ENCODE measurements at places on chromosomes 6 and 20.

- no peak for DNase-seq
These were observed 29.4 kb downstream of the ABHD12 start for GRCh38 chr20:25361287-25361683.

- no peak for DNase-seq
These were observed 189.8 kb upstream of the OPRM1 start for GRCh38 chr6:153849072-153849779.

DNA sequence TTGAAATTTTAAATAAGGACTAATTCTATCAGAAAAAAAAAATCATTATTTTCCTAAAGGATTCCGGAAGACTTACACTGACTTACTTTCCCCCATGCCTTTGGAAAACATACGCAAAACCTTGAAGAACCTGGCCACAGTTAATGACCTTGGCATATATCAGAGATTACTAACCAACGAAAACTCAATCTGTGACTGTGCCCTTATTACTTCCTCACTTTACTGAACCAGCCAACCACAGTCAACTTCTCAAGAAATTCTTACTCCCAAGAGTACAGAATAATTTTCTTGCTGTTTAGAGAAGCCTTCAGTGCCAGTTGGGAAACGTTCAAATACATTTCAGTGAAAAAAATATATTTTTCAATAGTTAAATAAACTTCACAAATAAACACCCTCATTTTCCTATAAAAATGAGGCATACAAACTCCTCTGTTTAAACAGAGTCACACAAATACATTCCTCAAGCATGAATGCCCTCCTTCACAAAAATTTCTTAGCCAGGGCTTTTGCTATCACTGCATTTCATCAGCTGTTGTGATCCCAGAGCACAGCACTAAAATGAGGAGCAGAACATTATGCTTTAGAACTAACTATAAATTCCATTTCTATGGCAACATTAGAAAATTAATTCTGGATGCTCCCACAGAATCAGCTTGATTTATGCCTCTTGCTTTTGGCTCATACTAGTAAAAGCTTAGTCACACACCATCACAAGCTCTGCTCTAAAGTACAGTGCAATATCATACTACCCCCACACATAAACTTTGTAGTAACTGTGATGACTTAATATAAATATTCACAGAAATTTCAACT, 117.6 kb downstream of the DST start:
- DNase-seq = peak; percentile 66

- peak; percentile 36 for DNase-seq
These were observed 690 bp downstream of the IFNGR1 start for GRCh38 chr6:137218473-137218916.

DNA sequence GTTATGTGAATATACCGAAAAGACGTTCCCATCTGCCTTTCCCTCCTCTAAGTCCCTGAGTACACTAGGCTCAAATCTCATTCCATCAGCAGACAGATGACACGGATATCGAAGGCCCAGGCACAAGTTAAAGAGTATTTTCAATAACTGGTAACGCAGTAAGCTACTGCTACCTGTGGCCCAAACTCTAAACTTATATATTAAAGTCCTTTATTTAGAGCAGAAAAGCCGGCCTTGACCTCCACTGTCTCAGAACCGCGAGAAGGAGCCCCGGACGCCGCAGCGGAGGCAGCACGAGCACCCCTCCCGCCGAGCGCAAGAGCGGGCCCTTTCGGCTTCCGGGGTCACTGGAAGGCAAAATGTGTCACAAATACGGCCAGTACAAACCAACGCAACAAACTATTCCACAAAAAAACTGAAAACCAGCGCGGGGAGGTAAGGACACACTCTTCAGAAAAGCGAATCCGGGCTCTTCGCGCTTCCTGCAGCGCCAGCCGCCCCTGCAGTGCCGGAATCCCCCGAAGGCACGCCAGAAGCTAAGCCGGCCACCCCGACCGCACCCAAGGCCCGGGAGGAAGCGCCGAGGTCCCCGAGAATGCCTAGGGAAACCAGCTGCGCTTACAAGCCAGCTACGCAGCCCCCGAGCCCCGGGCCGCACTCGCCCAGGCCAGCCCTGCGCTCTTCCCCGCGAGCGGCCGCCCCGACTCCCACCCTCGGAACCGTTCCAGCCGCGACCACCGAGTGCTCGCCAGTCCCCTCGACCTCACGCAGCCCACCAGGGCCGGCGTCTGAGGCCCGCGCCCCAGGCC, 681 bp downstream of the DIDO1 start:
- DNase-seq = peak; percentile 51

- no peak for DNase-seq
These were observed 71.7 kb downstream of the GRM4 start for GRCh38 chr6:34074064-34074742.

GRCh38 chr20:9185511-9185910, 116.6 kb downstream of the PLCB4 start:
- DNase-seq = no peak

DNA sequence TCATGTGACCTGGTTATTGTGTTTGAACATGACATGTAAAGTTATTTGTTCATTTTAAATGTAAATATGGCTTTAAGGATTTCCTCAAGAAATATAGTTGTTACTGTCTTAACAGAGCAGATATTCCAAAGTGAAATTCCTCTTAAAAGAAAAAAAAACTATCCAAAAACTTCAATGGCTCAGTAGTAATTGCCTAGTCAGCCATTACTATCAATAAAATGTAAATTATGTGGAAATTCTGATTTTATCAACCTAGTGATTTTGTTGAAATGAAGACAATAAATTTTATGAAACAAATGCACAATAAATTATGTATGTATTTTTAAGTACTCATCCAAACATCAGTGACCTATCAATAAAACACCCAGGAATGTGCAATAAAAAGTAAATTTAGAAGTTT, 463.3 kb downstream of the TENT5A start:
- DNase-seq = no peak

- DNase-seq = no peak
These were observed 47.5 kb upstream of the TMX4 start for GRCh38 chr20:8067082-8067481.

GRCh38 chr20:54726687-54727300, 251.4 kb downstream of the DOK5 start:
- DNase-seq = peak; percentile 4

DNA sequence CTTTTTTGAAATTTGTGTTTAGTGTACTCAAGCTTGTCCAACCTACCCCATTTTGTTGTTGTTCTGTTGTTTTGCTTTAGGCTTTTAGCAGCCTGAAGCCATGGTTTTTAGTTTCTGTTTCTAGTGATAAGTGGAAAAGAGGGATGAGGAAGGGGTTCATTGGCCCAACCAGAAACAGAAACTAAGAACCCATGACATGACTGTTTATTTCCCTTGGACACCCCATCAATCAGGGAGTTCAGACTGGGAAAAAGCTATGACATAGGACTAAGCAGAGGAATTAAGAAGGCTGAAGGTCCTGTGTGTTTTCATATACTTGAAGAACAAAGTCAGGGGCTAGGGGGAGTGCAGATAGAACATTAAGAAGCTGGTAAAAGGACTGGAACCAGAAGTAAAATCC, 194.5 kb upstream of the THEMIS start:
- DNase-seq = no peak

- DNase-seq = peak; percentile 72
These were observed 38.8 kb upstream of the SIRPA start for GRCh38 chr20:1856424-1856823.

GRCh38 chr20:63115651-63116411, 100.1 kb downstream of the YTHDF1 start:
- no peak for DNase-seq

DNA sequence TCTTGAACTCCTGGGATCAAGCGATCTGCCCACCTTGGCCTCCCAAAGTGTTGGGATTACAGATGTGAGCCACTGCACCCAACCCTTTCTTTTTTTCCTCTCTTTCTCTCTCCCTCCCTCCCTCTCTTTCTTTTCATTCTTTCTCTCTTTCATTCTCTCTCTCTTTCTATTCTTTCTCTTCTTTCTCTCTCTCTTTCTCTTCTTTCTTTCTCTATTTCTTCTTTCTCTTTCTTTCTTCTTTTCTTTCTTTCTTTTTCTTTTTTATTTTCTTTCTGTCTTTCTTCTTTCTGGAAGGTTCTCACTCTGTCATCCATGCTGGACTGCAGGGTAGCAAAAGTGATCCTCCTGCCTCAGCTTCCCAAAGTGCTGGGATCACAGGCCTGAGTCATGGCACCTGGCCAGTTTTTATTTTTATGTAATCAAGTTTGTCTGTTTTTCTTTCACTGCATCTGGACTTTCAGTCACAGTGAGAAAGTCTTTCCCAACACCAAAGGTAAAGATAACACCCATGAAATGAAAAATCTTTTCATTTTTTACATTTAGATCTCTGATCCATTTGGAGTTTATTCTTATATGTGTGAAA, 20.2 kb upstream of the BCLAF1 start:
- no peak for DNase-seq

DNA sequence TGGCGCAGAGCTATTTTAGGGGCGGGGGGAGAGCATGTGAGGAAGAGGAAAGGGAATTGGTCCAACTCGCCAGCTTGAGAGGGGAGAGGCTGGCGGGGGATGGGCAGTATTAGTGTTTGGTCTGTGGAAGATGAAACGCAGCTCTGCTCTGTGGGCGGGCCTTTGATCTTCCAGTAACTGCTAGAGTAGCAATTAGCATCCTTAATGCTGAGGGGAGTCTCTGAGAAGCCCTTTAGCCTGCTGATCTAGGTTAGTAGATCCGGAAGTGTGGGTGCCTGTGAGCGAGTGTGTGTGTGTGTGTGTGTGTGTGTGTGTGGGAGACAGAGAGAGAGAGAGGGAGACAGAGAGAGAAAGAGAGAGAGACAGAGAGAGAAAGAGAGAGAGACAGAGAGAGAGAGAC, 117.2 kb upstream of the BACH2 start:
- DNase-seq = no peak

GRCh38 chr6:77397561-77397960, 65.7 kb downstream of the HTR1B start:
- no peak for DNase-seq

- DNase-seq = peak; percentile 51
These were observed 225.5 kb downstream of the SOD2 start for GRCh38 chr6:159467473-159468041.

DNA sequence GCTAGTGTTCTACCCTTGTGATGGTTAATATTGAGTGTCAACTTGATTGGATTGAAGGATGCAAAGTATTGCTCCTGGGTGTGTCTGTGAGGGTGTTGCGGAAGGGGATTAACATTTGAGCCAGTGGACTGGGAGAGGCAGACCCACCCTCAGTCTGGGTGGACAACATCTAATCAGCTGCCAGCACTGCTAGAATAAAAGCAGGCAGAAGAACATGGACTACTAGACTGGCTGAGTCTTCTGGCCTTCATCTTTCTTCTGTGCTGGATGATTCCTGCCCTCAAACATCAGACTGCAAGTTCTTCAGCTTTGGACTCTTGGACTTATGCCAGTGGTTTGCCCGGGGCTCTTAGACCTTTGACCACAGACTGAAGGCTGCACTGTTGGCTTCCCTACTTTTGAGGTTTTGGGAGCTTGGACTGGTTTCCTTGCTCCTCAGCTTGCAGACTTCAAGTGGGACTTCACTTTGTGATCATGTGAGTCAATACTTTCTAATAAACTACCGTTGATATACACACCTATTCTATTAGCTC, 50.1 kb downstream of the SDHAF4 start:
- DNase-seq = no peak

DNA sequence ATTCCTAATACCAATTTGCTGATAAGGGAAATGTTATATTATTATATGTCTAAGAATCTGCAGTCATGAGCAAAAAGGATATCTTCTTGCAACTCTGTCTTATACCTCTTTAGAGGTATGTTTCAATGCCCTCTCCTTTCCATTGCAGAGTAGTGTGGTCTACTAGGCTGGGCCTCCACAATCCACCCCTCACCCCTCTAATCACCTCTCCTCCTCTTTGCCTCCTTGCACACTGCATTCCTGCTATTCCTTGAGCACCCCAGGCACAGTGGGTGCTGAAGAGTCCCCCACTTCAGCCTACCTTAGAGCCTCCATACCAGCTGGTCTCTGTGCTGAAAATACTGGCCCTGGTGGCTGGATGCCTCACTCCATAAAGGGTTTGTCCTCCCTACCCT, 26.9 kb downstream of the ARMC2 start:
- no peak for DNase-seq

DNA sequence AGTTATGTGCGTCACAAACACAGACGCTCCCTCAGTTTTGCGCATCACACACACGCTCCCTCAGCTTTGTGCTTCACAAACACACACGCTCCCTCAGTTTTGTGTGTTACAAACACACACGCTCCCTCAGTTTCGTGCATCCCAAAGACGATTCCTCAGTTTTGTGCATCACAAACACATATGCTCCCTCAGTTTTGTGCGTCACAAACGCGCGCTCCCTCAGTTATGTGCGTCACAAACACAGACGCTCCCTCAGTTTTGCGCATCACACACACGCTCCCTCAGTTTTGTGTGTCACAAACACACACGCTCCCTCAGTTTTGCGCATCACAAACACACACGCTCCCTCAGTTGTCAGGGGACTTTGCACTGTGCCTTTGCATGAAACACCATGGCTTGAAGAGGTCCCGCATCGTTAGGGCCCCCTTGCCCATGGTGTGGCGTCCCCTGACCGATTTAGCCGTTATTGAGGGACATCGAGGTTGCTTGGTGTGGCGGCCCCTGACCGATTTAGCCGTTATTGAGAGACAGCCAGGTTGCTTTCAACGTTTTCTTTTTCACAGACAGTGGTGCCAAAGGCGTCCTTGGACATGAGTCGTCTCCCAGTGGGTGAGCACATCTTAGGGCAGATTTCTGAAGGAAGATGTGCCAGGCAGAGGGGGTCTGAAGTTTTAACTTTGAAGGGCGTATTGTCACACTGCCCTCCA, 28.1 kb upstream of the MYT1 start:
- DNase-seq = no peak

DNA sequence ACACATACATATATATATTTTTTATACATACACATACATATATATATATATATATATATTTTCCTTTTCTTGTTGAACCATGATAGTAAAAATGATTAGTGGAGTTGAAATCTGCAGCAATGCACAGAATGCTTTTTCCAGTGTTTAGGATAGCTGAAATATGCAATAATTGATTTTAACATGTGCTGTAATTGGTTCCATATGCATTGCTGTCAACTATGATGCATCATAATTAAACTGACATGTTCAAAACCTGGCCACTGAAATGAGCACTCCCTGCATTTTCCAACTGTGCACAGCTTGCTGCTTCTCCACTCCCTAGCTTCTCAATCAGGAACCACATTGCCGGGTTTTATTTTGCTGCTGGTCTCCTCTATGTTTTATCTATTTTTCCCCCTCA, 358.3 kb downstream of the PAX1 start:
- no peak for DNase-seq

DNA sequence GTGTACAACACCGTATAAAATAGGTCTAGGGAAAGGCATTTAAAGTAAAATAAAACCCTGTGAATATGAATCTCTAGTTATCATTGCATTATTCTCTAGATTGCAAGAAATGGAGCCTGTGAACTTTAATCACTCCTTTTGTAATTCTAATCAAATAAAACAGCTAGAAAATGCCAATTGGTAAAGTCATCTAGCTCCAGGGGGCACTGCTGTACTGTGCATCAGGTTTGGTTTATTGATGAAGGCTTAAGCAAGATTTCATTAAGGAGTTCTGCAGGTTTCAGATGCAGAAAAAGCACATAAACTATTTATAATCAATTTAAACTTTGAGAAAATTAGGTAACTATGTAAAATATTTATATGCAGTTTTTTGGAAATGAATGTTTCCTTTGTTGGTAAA, 645.0 kb downstream of the PHF3 start:
- DNase-seq = peak; percentile 14

GRCh38 chr6:100320686-100321085, 144.0 kb downstream of the SIM1 start:
- DNase-seq = no peak

All from GM03348 (cell line).